ENCODE measurements at places on chromosomes 12 and 14.

- DNase-seq, result peak; percentile 68
Observed at GRCh38 chr12:6424866-6425265, 19.9 kb upstream of the CD27 start.

- peak; percentile 37 for DNase-seq
Observed at GRCh38 chr14:23828616-23829015, 125.0 kb upstream of the DHRS4 start.

- no peak for DNase-seq
Observed at GRCh38 chr14:75628816-75629215, 31.9 kb downstream of the ERG28 start.

GRCh38 chr14:90742252-90742651, 74.0 kb downstream of the TTC7B start:
- DNase-seq, result no peak

DNA sequence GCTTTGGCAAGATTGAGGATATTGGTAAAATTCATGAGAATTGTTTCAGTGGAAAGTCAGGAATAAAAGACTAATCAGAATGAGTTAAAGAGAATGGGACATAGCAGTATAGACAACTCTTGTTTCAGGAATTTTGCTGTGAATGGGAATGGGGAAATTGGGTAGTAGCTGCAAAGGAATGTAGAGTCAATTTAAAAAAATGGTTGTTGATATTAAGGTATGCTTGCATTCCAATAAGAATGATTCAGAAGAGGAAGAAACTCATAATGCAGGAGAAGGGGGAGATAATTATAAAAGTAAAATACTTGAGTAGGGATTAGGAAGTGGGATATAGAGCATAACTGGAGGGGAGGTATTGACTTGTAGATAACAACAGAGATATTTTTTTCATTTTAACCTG, 40.7 kb downstream of the MNAT1 start:
- no peak for DNase-seq

GRCh38 chr12:123657211-123657610, 13.7 kb upstream of the TCTN2 start:
- no peak for DNase-seq

- DNase-seq, result no peak
Observed at GRCh38 chr14:71942904-71943694, 10.9 kb downstream of the RGS6 start.

All from GF-D8 (cell line).